ENCODE measurements at places on chromosomes 3 and 15. TPM values are rescaled to one million over a fixed set of nuclear protein-coding genes. Genes with fewer than 3 reads are reported as not detected.

PLA1A gene
- total RNA-seq = 1.9 TPM

CCDC13 gene
- total RNA-seq = 15.0 TPM

APOD gene
- 75.5 TPM for total RNA-seq

CRYBG3 gene
- 29.9 TPM for total RNA-seq

MORC1 gene
- total RNA-seq = 0.06 TPM

NBEAL2 gene
- 10.2 TPM for total RNA-seq

PRICKLE2 gene
- 51.3 TPM for total RNA-seq

CCDC9B gene
- total RNA-seq = 3.0 TPM

REC114 gene
- not detected for total RNA-seq

ZNF80 gene
- total RNA-seq = 0.06 TPM

ARGFX gene
- not detected for total RNA-seq

CD96 gene
- 0.59 TPM for total RNA-seq

KBTBD13 gene
- total RNA-seq = 0.06 TPM

SLC22A13 gene
- total RNA-seq = 0.40 TPM

ACAN gene
- 11.5 TPM for total RNA-seq

GOLGA6L7 gene
- not detected for total RNA-seq

GABRR3 gene
- total RNA-seq = 0.20 TPM

BMF gene
- 10.3 TPM for total RNA-seq

SIN3A gene
- total RNA-seq = 40.6 TPM

TRH gene
- 7.0 TPM for total RNA-seq

PTX3 gene
- total RNA-seq = 5.6 TPM

TGM4 gene
- total RNA-seq = 0.06 TPM

HCN4 gene
- total RNA-seq = 3.5 TPM

P2RY1 gene
- total RNA-seq = 43.1 TPM

ALG3 gene
- total RNA-seq = 9.1 TPM
